Kidney glomerular epithelial cell (primary cell): ENCODE measurements at places on chromosomes 6 and 20.
A peak's percentile ranks its signal among the peaks of the same experiment; 100 is the strongest.

DNA sequence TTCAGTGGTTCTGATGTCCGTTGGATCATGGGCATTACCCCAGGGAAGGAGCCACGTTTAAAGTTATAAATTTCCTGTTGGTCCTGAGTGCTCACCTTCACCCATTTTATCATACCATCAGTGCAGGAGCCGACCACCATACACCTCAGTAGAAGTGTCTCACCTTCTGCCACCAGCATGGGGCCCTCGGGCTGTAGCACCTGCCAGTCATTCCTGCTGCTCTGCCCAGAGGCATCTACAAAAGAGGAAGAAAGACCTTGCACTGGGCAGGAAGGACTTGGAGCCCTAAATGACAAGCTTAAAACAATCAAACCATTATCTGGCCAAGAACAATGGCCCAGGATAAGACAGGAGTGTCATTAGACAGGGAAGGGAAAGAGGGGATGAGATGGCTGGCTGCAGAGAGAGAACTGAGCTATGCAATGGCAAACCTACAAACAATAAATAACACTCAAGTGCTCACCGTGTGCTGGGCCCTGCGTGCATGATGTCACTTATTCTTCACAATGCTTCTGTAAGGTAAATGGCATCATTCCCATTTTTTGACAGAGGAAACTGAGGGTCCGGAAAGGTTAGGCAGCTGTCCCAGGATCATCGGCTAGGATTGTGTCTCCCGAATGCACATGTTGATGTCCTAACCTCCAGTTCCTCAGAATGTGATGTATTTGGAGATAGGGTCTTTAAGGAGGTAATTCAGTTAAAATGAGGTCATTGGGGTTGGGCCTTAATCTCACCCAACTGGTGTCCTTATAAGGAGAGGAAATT is 11.2 kb downstream of the SIRPB2 start:
- DNase-seq: no peak

DNA sequence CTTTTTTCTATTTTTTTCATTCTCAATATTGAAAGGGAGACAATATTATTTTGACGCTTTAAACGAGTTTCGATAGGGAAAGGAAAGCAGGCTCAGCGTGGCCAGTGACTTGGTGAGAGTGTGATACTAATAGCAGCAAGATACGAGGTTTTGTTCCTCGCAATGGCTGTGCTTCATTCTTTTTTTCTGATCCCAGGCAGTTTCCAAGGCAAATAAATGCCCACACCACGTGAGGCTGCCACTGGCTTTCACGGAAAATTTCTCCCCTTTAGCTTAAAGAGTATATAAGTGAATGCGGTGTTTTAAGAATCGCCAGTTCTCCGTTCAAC is 196.4 kb upstream of the ZNF184 start:
- no peak for DNase-seq

GRCh38 chr6:3046295-3046694 is 22.0 kb upstream of the RIPK1 start:
- no peak for DNase-seq

DNA sequence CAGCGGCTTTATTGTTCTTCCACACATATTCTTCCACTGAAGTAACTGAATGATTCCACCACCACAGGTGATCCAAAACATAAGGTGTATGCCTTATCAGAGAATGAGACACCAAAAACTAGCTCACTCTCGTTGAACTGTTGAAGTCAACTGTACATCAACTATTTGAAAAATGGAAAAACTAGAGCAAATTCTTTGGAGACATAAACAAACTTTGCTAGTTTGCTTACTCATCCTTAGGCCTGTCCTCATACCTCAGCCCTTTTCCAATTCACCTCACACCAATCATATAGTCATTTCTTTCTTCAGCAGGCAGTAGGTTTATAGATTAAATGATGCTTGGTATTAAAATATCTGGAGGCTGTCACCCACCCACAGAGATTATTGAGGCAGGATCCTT is 77.1 kb upstream of the RNF217 start:
- no peak for DNase-seq

DNA sequence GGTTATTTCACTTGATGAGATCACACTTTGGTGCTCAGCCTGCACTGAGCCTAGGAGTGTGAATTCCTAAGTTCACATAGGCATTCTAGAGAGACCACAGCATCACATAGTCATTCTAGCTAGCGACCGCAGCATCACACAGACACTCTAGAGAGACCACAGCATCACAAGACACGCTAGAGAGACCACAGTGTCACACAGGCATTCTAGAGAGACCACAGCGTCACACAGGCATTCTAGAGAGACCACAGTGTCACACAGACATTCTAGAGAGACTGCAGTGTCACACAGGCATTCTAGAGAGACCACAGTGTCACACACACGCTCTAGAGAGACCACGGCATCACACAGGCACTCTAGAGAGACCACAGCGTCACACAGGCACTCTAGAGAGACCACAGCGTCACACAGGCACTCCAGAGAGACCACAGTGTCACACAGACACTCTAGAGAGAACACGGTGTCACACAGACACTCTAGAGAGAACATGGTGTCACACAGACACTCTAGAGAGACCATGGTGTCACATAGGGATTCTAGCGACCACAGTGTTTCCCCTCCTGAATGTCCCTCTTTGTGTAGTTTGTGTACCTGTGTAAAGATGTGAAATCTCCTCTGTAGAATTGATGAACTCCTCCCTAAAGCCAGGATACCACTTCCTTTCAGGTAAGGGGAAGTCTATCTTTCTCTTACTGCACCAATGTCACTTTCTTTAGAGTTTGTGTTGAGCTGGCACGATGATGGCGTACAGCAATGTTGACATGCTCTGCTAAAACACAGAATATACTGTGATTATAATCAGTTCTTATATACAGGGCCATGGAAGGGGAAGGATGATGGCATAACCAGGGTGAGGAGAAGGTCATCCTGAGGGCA is 169.4 kb downstream of the ZDHHC14 start:
- no peak for DNase-seq

- DNase-seq: no peak
Measured at GRCh38 chr6:75794954-75795739, 46.1 kb downstream of the MYO6 start.

DNA sequence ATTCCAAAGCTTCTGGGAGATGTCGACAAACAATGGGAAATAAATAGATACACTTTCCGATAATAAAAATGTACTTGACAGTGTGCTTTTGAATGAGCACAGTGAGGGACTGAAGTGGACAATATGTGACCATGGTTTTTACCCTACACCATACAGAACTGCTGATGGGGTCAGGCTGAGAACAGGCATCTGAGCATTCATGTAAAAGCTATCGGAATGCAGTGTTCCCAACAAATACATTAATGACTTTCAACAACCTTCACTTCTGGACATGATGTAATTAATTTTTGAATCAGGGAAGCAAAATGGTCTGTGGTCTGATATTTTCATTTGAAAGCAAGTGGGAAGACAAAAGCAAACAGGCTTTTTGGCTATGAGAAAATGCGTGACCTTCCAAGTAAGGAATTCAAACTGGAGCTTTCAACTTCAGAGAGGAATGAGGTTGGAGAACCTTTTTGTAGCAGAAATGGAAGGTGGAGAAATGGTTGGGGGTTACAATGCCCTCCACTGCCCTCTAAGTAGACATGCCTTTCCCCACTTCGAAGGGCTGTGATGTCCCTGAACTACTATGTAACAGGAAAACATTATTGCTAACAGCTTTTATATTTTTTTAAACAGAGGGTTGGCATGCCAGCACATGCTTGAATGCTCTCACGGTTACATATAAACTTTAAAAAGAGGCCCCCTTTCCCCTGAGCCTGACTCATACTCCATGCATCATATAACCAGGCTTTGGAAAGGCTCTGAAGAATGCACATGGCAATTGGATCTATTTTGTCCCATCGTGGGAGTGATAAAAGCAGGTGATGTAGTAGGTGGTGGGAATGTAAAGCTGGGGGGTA is 203.5 kb upstream of the CITED2 start:
- peak; percentile 98 for DNase-seq

GRCh38 chr6:169990095-169991030 is 238.9 kb downstream of the ERMARD start:
- no peak for DNase-seq

GRCh38 chr20:56872620-56873458 is 243.7 kb downstream of the TFAP2C start:
- no peak for DNase-seq

DNA sequence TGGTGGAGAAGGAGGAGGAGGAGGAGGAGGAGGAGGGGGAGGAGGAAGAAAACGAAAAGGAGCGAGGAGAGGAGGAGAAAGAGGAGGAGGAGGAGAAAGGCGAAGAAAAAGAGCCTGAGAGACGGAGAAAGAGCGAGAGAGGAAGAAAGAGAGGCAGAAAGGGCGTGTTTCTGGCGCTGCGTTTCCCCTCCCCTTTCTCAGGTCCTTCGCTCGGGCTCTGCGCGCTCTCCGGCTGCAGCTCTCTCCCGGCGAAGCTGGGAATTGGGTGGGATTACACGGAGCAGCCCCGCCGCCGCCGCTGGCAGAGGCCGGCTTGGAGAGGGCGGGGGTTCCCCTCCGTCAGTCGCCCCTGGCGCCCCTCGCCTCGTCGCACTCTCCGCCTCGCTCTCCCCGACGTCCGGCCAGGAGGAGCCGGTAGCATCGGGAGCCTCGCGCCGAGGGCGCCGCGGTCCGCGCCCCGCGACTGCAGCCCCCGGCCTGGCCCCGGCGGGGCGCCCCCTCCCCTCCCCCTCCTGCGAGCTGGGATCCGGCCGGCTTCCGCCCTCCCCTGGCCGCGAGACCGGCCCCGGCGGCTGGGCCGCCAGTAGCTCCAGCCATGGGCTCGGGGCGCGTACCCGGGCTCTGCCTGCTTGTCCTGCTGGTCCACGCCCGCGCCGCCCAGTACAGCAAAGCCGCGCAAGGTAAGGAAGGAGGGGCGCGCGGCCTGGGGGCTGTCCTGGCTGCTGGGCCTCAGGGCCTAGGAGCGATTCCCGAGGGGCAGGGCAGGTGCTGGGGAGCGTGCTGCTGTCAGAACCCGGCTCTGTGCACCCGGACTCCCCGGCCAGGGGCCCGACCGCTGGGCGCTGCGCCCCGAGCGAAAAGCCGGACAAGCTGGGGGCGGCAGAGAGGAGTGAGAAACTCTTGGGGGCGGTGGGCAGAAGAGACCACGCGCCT is at the start of gene SCUBE3:
Gene SCUBE3 (plus strand): TSS at position 133 of the 933 bp plus-strand sequence. CDS start 463 bp downstream, at position 596.
- DNase-seq: peak; percentile 17

- no peak for DNase-seq
Measured at GRCh38 chr6:131972741-131973140, 21.6 kb upstream of the CCN2 start.

- peak; percentile 84 for DNase-seq
Measured at GRCh38 chr6:36368921-36369865, 18.3 kb downstream of the ETV7 start.
